Activated naive CD4-positive, alpha-beta T cell (primary cell): ENCODE measurements at places on chromosomes 4 and X.

- no peak for DNase-seq
Observed at GRCh38 chr4:8315435-8316250, 46.1 kb downstream of the HTRA3 start.

DNA sequence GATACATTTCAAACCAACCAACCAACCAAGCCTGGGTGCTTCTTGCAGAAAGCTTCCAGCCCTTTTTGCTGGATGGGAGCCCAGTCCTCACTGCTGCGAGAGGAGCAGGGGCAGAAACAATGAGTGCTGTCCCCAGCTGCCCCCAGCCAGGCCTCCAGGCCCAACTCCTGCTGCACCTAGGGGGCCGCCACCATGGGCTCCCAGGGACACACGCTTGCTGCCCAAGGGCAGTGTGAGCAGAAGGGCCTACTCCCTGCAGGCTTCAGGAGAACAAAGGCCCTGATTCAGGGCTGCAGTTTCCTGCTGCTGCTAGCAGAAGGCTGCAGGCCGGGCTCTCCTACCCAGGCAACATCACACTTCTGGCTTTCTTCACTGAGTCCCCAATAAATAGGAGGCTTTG, 37.7 kb upstream of the ENPP6 start:
- DNase-seq: no peak

- DNase-seq: no peak
Observed at GRCh38 chr4:27005905-27006590, 145.4 kb downstream of the STIM2 start.

DNA sequence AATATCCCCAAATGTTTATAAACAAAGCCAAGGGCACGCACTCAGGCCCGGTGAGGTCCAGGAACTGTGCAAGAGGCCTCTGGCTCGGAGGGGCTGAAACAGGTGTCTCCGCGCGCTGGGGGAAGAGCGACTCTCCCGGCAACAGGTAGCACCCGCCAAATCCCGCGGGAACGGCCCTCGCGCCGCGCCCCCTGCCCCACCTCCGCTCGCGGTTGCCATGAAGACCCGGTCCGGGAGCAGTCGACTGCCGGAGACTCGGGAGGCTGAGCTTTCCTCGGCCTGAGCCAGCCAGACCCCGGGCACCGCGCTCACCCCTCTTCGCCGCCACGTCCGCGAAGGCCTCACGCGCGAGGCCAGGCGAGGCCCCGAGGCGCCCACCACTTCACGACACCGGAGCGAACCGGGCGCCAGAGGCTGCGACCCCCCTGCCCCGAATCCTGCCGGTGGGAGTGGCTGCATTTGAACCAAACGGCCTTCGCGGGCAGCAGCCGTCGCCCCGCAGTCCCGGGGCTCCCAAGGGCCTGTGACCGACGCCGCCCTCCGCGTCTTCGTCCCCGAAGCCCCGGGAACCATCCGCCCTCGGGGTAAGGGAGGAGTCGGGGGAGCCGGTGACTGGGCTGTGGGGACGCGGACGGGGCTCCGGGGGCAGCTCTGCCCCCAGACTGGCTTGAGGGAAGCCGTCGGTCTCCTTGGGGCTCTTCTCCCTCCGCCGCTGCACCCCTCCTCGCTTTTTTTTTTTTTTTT, at the start of gene NSUN7:
Gene NSUN7 (plus strand): TSS at position 239 of the 744 bp plus-strand sequence. CDS start 739 bp downstream, outside the sequence.
- DNase-seq: no peak

- DNase-seq: no peak
Observed at GRCh38 chr4:20302336-20302735, 50.6 kb downstream of the SLIT2 start.

DNA sequence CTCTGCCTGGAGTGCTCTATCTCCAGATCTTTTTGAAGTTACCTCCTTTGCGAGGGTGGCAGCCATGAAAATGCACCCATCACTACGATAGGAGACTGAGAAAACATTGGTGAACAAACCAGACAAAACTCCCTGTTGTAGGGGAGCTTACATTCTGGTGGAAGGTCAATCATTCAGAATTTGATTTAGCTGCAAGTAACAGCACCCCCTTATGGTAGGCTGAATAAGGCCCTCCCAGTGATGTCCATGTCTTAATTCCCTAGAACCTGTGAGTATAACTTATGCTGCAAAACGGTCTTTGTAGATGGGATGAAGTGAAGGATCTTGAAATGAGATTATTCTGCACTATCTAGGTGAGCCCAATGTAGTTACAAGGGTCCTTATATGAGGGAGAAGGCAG, 5.6 kb upstream of the TEC start:
- no peak for DNase-seq
